ENCODE measurements at places on chromosomes 1 and 21.

DNA sequence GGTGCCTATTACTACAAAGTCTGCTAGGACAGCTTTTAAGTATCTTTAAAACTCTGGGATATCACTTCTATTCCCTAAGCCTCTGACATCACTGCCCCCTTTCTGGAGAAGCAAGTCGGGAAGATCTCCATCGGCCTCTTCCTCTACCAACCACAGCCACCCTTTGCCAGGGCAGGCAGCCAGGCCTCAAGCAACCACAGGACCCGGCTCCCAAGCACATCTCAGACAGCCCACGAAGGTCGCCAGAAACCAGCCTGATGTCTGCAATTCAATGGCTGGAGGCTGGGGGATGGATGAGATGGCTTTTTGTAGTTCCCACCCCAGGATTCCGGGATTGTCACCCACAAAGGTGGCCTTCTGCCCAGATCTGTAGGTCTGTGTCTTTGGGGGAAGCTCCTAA is 70.7 kb downstream of the LGR6 start:
- no peak for DNase-seq

DNA sequence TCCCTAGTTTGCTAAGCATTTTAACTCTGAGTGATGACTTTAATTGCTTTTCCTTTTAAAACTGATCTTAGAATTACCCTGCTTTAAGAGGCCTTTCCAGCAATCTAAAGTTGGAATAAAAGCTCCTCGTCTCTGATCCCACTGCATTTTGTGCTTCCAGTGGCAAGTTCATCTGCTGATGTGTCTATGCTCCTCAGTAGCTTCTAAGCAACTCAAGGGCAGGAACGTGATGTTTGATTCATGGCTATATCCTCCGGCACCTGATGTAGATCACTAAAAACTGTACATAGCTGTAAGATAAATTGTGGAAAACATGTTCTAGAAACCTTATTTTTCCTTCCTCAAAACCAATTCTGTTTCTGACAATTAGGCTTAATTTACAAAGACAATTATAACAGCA is 12.5 kb downstream of the CYYR1 start:
- no peak for DNase-seq

DNA sequence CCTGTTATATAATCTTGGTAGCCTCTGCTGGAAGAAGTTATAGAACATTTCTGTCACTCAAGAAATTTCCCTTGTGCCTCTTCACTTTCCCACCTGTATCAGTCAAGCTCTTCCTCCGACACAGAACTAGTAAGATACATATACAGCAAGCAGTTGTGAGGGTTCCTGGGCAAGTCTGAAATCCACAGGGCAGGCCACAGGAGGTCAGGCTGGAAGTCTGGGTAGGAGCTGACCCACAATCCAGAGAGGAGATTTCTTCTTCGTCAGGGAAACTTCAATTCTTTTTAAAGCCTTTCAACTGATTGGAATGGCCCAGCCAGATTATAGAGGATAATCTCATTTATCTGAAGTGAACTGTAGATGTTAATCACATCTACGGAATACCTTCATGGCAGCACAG is 96.4 kb upstream of the FMN2 start:
- no peak for DNase-seq

GRCh38 chr21:25689226-25689625 is 45.5 kb downstream of the ATP5PF start:
- no peak for DNase-seq

DNA sequence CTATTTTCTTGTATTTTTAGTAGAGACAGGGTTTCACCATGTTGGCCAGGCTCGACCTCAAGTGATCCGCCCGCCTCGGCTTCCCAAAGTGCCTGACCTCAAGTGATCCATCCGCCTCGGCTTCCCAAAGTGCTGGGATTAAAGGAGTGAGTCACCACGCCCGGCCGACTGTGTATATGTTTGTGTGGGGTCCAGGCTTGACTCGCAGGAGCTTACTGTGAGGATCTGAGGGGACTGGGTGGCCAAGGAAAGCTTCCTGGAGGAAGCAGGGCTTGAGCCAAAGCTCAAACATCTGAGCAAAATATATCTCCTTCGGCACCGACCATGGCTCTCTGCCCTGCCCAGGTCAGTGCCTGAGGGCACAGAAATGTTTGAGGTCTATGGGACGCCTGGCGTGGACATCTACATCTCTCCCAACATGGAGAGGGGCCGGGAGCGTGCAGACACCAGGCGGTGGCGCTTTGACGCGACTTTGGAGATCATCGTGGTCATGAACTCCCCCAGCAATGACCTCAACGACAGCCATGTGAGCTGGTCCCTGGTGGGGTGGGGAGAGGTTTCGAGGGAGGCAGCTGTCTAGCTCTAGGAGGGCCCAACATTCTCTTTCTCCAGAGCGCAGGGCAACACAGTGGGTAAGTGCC is 10.5 kb downstream of the PADI3 start:
- no peak for DNase-seq

GRCh38 chr1:22402356-22403053 is 49.1 kb upstream of the ZBTB40 start:
- DNase-seq: no peak

DNA sequence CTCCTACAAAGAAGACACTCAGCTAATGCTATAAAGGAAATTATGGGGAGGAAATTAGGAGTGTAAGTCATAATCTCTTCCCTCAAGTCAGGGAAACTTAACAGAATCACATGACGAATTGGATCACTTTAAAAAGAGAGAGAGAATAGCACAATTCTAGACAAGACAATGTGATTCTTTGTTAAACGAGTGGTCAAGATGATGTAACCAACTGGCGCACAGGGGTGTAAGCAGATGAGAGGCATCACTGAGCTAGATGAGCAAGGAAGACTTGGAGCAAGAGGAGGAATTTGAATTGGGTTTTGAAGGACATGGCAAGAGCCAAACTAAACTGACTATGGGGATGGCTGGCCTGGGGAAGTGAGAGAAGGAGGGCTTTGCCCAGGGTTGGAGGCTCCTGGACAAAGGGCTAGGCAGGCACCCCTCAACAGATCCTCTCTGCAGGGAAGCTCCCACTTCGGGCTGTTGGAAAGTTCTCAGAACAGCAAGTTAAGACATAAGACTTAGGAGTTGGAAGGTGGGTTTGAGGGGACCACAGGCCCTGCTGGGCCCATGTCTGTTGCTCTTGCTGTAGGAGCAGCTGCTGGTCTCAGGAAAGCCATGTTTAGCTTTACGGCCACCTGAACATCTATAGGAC is 123.9 kb upstream of the GRIK3 start:
- DNase-seq: no peak

- no peak for DNase-seq
These were observed 37.9 kb upstream of the PPIH start for GRCh38 chr1:42620307-42620706.

DNA sequence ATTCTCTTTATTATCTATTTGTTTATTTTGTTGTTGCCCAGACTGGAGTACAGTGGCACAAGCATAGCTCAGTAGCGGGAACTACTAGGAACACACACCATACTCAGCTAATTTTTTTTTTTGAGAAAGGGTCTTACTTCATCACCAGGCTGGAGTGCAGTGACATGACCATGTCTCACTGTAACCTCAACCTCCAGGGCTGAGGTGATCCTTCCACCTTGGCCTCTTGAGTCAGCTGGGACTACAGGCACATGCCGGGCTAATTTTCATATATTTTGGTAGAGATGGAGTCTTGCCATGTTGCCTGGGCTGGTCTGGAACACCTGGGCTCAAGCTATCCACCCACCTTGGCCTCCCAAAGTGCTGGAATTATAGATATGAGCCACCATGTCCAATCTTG is 5.3 kb upstream of the TXNIP start:
- DNase-seq: no peak

DNA sequence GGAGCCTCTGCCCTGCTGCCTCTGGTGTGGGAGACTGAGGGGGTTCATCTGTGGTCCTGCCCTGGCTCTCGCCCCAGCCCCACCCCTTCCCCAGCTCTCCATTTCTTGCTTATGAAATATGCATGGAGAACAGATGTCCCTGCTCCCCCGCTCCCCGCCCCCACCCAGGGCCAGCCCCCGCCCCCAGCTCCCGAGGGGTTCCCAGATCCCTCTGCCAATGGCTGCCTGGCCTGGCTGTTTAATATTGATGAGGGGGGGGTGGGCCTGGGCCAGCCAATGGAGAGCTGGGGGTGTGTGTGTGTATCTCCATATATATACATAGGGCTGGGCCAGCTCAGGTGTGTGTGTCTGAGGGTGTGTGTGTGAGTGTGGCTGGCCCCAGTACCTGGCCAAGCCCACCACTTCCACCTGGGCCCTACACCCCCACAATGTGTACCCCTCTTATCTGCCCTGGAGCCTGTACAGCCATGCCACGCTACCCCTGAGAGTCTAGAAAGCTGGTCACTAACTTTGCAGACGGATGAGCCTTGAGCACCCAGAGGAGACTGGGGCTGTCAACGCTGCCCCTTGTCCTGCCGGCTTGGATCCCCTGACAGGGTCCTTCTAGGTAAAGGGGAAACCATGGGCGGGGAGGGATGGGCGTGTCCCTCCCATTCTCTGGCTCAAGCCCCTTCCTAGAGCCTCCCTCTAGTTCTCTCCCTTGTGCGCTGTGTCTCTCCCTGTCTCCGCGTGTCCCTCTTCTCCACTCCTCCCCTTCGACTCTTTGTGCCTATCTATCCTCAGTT is at the start of gene NHLH1:
Gene NHLH1, plus strand, starts transcription at position 341 of the 785 bp plus-strand sequence. CDS start 3,661 bp downstream, outside the sequence.
- DNase-seq: no peak

GRCh38 chr1:25671929-25672328 is 55.3 kb downstream of the MAN1C1 start:
- DNase-seq: no peak

DNA sequence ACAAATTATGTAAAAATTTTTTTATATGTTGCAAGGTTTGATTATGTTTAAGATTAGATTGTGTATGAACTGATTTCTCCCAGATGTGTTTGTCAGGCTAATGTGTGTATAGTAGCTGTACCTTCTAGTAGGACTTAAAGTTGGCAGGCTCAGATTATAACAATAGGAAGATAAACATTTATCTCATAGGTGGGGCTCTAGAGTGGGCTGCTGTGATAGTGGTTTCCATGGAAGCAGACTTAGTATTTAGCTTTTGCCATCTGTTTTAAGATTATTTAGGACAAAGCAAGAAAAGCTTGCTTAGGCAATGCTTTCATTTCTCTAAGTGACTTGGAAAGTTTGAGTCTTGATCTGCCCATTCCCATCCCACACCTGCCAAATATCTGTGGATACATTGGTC is 187.7 kb upstream of the CACYBP start:
- no peak for DNase-seq

GRCh38 chr1:15684042-15684461 is at the start of gene PLEKHM2:
Gene PLEKHM2, plus strand, starts transcription at chr1:15684320. Its CDS starts 239 bp downstream, at chr1:15684559.
- no peak for DNase-seq

- DNase-seq: no peak
These were observed 539 bp downstream of the CGN start for GRCh38 chr1:151511636-151512215.

GRCh38 chr1:151841141-151841540 is 1.5 kb upstream of the C2CD4D start:
- DNase-seq: no peak

DNA sequence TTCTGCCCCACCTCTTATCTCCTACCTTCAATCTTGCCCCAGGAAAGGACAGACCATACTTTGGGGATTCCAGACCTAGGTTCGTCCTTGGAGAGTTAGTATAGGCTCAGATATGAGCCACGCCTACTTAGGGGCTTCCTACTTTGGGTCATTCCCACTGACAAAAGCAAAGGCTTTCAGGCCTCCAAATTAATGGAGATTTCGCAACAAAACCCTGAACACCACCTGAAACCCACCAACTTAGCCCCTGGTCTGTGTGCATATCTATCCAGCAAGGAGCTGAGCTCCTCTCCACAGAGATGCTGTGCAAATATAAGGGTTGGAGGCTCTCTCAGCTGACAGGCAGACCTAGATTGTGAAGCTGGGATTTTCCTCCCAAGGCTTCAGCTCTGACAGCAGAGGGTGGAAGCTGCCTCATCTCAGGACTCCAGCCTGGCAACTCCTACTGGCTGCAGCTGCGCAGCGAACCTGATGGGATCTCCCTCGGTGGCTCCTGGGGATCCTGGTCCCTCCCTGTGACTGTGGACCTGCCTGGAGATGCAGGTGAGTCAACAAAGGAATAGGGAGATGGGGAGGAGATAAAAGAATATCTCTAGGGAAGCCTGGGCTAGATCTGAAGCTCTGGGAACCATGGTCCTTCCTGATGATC is 2.1 kb downstream of the MPL start:
- DNase-seq: no peak

DNA sequence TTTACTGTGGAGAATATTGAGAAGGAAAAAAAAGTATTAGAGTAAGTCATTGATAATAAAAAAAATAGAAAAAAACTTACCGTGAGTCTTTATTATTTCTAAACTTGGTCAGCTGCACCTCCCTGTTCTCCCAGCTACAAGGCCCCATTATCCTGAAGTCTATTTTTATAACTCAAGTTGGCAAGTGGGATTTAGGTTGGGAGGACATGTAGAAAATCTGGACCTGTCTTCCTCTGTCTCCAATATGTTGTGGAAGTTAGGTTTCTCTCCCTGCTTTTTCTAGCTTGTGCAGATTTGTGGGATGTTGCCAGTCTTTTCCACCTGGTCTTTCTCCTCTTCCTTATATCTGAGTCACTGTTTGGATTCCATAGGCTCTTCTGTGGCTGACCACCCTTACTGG is 361.4 kb downstream of the HLX start:
- no peak for DNase-seq

DNA sequence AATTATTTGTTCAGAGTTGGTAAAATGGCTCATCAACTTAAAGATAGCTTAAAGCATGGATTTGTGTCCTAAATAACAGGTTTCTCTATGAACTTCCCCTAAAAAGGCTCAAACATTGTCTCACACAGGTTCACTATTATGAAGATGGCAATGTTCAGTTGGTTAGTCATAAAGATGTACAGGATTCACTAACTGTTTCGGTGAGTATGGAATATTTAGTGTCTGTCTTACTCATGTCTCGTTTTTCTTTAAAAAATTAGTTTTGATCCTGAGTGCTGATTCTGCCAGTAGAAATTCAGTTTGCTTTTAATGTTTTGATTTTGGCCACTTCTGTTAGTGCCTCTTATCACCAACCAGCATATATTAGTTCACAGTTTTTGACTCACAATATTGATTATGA is 7.5 kb upstream of the MOV10 start:
- DNase-seq: no peak

DNA sequence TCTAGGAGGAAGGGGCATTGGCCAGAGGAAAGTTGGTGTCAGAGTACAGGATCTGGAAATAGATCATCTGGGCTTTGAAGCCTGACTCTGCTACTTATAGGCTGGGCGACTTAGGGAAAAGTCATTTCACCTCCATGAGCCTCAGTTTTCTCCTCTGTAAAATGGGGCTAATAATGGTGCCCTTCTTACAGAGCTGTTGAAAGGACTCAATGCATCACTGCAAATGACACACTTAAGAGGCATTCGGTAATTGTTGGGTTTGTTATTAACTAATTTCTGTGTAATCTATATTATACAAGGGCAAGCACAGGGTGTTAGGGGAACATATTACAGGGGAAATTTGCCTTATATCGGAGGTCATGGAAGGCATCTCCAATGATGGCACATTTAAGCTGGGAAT is 96.1 kb downstream of the KAZN start:
- DNase-seq: no peak

Measured in cerebellar nuclear complex (tissue), 1 donor.